Heart left ventricle (tissue), 16 donors: ENCODE measurements at places on chromosomes 2 and 18. TPM values are rescaled to one million over a fixed set of nuclear protein-coding genes. Genes with fewer than 3 reads are reported as not detected.

GRCh38 chr2:175677880-175678279, 324.2 kb downstream of the LNPK start:
- no peak for DNase-seq

GRCh38 chr18:62781893-62782292, 66.6 kb downstream of the PHLPP1 start:
- no peak for DNase-seq

- DNase-seq: no peak
Measured at GRCh38 chr18:43970656-43971055, 693.4 kb upstream of the SYT4 start.

- DNase-seq: no peak
Measured at GRCh38 chr2:160039166-160039903, 23.1 kb downstream of the PLA2R1 start.

DNA sequence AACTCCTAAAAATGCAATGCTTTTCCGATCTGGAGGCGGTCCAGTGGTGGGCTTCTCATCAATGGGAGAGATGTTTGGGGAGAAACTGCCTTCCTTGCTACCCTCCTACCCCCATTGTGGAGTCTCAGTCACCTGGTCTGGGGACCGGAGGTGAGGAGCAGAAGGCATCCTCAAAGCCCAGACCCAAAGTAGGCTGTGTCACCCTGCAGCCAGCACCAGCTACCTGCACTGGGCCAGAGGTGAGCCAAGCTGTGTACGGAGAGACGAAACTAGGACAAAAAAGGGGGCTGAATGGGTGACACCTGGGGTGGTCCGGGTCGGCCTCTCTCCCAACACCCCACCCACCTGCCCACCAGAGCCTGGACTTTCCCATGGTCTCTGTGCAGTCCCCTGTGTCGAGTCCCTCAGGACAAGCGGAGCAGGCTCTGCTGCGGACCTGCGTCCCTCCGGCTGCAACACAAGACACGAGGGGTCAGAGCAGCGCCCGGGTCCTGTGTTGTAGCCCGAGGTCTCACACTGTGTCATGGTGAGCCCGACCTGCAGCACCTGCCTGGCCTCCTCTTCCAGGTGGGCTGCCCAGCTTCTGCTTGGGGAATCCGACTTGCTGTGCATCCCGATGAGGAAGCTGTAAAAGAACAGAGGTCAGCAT, 68.0 kb upstream of the RMP24 start:
- no peak for DNase-seq

- DNase-seq: no peak
Measured at GRCh38 chr2:169009865-169010579, 21.1 kb downstream of the ABCB11 start.

GRCh38 chr2:106185475-106186184, 8.5 kb downstream of the UXS1 start:
- no peak for DNase-seq

- no peak for DNase-seq
Measured at GRCh38 chr18:57749604-57749970, 53.5 kb downstream of the ATP8B1 start.

Gene CNTNAP5
- not detected for total RNA-seq

Gene PRKAG3
- not detected for total RNA-seq

Gene HNMT
- 9.4 TPM for total RNA-seq

Gene STARD6
- total RNA-seq: not detected
